ENCODE measurements at places on chromosomes 3 and 15. TPM values are rescaled to one million over a fixed set of nuclear protein-coding genes. Genes with fewer than 3 reads are reported as not detected.

DNA sequence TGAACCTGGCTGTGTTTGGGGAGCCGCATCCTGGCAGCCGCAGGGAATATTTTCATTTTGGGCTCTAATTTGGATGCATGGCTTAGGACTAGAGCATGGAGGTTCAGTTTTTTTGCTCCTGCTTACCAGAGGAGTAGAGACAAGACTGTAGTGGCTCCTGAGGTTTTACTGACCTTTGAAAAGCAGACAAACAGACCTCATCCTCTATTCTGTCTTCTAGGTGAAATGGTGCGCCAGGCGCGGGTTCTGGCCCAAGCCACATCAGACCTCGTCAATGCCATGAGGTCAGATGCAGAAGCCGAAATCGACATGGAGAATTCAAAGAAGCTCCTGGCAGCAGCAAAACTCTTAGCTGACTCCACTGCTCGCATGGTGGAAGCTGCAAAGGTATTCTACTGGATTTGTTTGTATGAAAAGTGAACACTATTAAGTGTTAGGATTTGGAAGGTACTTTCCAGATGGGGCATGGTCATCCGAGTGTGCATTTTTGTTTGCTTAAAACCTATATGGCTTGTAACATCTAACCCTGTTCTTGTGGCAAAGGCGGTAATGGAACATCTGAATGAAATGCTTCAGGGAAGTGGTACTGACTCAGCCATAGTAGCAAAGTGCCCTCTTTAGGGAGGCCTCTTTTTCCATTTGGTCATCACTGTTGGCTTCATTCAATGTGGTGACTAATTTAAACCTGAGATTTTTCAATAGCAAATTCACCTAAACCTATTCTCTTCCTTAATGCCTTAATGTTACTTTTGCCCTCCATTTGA, 330.7 kb upstream of the TPM1 start:
- DNase-seq: no peak

Gene GOLGA8H
- not detected for total RNA-seq

DNA sequence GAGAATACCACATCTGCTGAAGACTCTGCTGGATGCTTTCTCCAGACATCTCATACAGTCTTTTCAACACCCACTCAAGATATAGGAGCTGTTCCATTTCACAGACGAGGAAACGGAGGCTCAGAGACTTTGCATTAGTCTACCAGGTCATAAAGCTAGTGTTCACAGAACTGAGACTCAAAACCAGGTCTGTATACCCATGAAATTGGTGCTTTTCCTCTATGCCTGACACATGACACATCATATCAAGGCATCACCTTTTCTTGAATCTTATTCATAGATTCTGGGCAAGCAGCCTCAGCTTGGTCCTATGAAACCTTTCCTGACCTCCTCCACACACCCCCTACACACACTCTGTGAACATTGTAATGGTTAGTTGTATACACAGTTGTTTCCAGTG, 101.2 kb downstream of the LPP start:
- no peak for DNase-seq

Gene ITIH3
- not detected for total RNA-seq

Gene CCDC12
- 29.6 TPM for total RNA-seq

Gene KLF15
- total RNA-seq: 28.5 TPM

DNA sequence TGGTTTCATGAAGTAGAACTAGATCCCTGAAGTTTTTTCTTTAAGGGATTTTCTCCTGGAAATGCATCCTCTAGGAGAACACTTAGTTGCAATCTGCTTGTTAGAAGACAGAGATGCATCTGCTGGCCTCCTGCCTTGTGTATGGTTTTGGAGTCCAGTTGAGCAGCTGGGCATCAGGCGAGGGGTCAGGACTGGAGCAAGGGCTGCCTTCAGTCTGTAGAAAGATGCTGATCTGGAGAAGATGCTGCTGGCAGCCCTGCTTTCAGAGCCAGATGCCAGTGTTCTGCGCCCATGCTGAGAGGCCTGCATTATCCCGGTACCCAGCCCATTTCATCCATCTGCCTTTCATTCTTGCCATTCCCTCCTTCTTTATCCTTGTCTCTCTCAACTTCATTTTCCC, 77.4 kb downstream of the CHCHD6 start:
- no peak for DNase-seq

Gene TMEM266
- 0.10 TPM for total RNA-seq

Gene AHSG
- not detected for total RNA-seq

Gene SPINK8
- not detected for total RNA-seq

- no peak for DNase-seq
These were observed 59.3 kb upstream of the TRA2B start for GRCh38 chr3:185997130-185997529.

DNA sequence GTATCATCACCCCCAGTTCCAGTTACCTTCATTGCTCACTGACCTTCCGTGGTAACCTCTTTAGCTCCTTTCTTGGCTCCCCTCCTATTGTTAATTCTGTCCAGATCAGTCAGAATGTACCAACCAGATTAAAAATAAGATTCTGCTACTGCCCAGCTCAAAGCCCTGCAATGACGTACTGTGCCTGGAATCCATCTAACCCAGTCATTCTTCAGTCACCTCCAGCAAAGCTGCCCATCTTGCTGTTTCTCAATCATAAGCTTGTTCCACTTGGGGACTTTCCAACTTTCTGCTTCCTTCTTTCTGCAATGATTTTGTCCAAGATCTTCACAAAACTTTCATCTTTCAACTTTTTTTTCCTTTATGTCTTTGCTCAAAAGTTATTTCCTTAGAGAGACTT, 512.0 kb upstream of the ZNF385D start:
- no peak for DNase-seq

DNA sequence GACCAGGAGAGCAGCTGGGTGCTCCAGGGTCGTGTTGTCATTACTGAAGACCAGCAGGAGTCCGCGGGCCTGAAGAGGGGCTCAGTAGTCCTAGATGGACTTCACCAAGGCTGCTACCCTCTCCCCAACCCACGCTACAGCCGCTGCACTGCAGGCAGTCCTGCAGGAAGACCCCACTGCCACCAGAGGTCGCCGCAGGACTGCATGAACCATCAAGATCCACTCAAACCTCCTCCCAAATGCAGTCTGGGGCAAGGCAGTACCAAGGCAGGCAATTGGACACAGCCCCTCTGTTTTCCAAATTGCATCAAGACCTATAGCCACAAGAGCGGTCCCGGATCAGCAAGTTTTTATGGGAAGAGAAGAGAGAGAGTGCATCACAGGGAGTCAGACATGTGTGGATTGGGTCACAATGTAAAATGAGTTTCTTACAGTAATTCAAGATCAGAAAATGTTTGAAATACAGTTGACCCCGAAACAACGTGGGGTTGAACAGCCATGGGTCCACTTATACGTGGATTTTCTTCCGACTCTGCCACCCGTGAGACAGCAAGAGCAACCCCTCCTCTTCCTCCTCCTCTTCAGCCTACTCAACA, 46.7 kb downstream of the DZIP1L start:
- DNase-seq: peak; percentile 83

Gene NUP210
- total RNA-seq: 3.9 TPM

DNA sequence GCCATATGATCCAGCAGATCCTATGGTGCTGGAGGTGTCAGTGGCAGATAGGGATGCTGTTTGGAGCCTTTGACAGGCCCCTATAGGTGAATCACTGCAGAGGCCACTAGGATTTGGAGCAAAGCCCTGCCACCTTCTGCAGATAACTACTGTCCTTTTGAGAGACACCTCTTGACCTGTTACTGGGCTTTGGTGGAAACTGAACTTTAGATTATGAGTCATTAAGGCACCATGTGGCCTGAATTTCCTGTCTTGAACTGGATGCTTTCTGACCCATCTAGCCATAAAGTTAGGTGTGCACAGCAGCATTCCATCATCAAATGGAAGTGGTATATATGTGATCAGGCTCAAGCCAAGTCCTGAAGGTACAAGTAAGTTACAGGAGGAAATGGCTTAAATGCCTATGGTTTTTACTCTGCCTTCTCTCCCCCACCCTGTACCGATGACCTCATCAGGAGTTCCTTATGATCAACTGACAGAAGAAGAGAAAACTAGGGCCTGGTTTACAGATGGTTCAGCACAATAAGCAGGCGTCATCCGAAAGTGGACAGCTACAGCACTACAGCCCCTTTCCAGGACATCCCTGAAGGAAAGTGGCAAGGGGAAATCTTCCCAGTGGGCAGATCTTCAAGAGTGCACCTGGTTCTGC, 565.6 kb upstream of the AGTR1 start:
- DNase-seq: no peak

DNA sequence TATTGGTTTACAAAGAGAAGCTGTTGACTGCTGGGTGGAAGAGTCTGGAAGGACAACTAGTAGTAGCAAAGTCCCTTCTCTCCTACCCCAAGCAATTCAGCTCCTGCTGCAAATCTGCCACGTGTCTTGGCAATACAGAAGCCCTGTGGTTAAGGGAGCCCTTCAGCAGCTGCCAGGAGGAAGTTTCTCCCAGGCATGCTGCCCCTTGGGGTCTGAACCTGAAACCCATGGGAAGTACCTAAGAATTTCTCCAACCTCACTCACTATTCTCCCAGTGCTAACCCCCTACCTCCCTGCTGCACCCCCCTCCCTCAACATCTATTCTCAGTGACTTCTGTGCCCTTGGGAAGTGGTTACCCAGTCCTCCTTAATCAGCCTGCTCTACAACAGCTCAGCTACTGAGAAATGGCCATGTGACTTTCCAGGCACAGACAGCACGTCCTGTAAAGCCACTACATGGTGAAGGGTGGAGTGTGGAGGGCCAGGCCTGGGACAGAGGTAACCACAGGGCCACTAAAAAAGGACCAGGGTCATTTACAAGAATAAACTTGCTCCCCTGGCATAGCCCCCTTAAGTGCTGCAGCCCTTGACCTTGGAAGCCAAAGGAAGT, 316.6 kb downstream of the NTRK3 start:
- no peak for DNase-seq

Gene LMAN1L
- 23.5 TPM for total RNA-seq

DNA sequence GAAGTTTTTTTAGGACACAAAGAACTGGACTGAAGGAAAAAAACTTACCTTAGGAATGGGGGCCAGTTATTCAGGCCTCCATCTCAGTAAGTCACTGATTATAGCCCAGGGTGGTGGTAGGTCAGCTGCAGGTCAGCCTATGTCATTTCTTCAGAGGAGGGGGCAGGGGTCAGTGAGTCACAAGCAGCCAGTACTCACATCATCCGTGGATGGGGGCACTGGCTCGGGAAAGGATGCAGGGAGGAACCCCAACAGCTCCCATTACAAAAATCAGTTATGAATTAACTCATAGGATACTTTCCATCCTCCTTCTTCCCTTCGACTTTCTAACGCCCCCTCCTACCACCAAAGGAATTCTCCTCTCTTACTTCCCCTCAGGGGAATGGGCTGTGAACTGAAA, 578.3 kb downstream of the PDCD6IP start:
- DNase-seq: no peak

Gene RPUSD3
- total RNA-seq: 37.9 TPM

- DNase-seq: no peak
These were observed 95.2 kb upstream of the RBMS3 start for GRCh38 chr3:29185706-29186105.

Gene HRG
- not detected for total RNA-seq

- DNase-seq: no peak
These were observed 32.8 kb downstream of the TPM1 start for GRCh38 chr15:63075015-63075983.

Gene MAGEL2
- total RNA-seq: 0.05 TPM

DNA sequence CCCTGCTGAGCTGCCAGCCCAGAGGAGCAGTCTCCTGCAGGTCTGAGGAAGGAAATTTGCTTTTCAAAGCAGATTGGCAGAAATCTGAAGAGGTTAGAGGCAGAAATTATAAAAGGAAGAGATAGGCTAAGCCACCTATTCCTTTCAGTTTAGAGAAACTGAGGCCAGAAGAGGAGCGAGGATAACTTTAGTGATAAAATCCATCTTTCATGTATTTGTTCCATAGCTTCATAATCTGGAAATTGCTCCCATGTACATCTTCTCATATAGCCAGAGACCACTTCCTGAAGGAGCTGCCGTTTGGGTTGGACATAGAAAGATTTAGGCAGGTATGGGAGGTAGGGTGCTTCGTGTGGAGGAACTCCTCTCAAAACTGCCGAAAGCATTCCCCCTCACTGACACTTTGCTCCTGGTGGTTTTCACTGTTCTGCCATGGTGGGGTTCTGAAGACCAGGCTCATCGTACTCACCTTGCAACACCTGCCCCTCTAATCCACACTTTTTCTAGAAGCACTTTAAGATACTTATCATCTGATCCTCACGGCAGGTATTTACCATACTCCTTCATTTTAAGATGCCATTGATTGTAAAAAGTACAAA, 670 bp upstream of the ACAP2 start:
- no peak for DNase-seq

DNA sequence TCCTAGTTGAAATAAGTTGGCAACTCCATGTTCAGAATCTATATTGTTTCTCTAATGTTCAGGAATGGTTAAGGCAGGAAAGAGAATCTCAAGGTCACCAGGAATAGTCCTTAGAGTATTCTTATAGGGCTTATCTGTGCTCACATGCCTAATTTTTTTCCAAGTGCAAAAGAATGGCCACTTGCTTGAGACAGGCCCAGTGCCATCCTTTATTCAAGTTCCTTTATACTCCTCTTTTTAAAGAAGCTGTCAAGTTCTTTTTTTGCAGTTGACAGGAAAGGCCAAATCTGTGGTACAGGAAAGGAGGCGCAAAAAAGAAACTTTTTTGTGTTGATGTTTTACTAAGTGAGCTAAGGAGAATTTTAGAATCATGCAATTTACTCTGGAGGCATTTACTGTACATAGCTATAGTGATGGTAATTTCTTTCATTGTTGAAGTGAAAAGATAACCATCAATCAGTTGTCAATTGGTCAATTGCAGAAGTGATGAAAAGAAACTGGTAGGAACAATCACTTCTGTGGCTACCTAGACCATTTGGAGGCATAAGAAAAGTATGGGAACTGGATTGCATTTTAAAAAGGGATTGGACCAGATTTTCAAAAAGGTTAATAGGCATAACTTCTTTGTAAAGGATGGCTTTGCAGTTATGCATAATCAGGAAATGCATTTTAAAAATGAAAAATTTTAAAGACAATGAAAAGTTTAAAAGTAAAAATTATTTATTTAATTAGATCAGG, 102.5 kb upstream of the SOX2 start:
- no peak for DNase-seq

DNA sequence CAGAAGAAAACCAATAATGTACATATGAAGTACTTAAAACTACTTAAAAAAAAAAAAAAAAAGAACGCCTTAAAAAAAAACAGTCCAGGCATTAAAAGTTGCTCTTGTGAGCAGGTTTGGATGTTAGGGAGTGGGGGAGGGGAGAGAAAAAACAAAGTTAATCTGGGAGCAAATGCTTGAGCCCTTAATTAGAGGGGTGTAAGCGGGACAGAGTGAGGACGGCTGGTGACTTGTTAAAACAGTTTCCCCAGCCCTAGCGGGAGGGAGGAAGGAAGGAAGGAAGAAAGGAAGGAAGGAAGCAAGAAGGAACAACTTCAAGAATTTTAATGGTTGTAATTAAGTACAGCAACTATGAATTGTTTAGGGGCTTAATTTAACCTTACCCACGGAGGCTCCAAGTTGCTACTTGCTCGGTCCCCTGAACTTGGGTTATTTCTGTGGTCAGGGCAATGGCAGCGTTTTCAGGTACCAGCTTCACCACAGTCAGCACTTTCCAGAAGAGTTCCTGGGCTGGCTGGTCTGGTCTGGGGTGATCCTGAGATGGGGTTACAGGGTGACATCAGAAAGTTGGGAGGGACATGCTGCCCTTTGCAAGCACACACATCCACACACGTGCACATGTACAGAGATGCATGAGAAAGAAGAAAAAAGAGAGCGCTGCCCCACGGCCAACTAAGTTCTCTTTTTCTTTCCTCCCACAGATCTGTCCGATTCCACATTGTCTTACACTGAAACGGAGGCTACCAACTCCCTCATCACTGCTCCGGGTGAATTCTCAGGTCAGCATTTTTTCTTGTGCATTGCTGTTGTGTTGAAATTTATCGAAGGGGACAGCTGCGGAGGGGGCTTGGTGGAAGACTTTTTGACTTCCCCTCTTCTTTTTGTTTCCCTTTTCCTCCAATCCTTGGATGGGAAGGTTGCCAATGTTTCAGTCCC, 14.0 kb downstream of the SMAD6 start:
- DNase-seq: no peak
